H7 (cell line): ENCODE measurements at places on chromosomes 1 and 21.

DNA sequence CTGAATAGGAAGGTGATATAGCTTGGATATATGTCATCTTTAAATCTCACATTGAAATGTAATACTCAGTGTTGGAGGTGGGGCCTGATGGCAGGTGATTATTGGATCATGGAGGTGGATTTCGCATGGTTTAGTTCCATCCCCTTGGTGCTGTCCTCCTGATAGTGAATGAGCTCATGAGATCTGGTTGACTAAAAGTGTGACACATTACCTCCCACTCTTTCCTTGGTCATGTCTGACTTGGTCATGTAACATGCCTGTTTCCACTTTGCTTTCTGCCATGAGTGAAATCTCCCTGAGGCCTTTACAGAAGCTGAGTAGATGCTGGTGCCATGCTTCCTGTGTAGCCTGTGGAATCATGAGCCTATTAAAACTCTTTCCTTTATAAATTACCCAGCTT, 664.5 kb upstream of the NR5A2 start:
- no peak for DNase-seq

DNA sequence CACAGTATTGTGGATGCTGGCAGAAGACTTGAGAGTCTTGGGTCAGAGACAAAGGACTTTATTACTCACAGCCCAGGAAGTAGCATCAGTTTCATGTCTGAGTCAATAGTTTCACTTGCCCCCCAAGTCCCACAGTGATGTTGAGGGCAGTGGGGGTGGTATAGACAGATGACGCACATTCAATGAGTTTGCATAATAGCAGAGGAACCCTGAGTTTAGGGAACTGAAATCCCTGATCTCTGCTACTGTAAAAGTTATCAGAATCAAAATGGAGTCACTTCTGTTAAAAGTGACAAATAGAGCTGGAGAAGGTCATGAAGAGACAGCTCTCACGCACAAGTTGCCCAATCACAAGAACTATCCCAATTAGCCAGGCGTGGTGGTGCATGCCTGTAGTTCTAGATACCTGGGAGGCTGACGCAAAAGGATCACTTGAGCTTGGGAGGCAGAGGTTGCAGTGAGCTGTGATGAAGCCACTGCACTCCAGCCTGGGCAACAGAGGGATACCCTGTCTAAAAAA, 11.5 kb upstream of the HCRTR1 start:
- no peak for DNase-seq

DNA sequence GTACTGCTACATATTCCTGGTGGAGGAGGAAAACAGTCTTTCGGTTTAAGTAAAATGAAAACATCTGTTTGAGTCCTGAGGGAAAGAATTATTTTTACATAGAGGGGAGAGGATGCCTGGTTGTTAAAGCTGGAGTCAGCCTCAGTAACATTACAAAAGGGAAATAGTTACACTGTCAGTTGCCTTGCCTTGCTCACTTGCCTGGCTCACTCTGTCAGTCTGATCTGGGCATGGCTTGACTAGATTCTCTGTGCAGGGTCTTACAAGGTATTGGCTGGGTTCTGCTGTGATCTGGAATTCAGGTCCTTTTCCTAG, 8.4 kb upstream of the UBE2U start:
- no peak for DNase-seq

DNA sequence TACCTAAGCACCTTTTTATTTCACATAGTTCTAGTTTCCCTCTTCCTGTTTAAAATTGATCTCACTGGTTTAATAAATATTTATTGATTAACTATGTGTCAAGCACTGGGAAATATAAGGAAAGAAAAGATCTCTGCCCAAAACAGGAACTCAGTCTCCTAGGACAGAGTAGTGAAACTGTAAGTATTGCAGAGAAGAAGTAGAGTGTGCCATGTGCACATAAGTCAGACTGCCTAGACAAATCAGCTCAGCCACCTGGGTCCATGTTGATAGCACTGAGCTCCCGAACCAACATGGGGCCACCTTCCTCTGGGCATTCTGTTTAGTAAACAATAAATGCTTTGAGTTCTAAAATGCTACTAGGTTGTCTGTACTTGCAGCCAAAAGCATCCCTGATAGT, 9.8 kb upstream of the SSX2IP start:
- no peak for DNase-seq

GRCh38 chr1:117244971-117245370, 34.2 kb upstream of the VTCN1 start:
- DNase-seq: no peak

GRCh38 chr1:41452704-41453290, 31.7 kb downstream of the EDN2 start:
- DNase-seq: no peak
